ENCODE measurements at places on chromosomes 1 and 21.

DNA sequence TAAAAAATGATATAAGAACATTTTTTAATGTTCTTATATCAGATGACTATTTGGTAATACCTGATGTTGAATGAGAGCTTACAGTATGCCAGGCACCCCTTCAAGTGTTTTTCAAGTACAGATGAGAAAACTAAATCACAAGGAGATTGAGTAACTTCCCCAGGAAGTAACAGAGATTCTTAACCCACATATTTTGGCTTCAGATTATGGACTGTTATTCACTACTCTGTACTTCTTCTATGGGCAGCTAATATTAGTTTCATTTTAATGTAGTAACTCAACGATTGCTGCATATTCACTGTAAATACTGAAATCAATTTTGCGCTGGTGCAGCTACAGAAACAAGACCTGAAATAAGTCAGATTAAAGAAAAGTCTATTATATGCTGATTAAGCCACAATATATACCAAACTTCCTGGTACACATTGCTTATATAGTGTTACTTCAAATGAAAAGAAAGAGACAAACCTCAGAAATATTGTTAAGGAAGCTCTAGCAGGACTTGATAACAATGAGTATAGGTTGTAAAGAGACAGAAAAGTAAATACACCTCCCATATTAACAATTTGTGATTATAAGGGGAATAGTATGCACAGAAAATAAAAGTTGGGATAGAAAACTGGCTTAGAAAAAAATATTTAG lies 19.7 kb downstream of the DPYD start:
- DNase-seq = no peak

DNA sequence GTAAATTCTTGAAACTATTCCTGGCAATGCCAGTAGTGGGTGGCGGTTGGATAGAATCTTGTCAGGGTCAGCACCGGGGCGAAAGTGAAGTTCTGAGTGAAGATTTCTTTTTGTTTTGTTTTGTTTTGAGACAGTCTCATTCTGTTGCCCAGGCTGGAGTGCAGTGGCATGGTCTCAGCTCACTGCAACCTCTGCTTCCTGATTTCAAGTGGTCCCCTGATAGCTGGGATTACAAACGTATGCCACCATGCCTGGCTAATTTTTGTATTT lies 33.3 kb downstream of the PCNT start:
- DNase-seq = no peak

- DNase-seq = no peak
Observed at GRCh38 chr1:185015631-185016030, 29.7 kb upstream of the RNF2 start.

GRCh38 chr1:15141935-15142539 lies 11.5 kb upstream of the TMEM51 start:
- DNase-seq = no peak

DNA sequence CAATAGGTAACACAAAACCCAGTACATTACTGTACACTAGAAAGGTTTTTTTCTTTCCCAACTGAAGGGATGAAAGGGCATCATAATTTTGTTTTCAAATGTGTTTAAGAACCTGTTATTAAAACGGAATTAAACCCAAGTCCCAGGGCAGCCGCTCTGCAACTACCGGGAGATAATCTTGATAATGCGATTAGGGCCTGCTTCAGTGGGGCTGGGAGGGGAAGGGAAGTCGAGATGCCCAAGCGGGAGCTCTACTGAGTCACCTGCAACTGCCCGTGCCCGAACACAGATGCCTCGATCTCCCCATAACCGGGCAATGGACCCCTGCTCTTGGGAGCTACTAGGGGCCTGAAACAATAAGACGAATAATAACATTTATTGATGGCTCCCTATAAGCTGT lies 61.4 kb downstream of the KAZN start:
- DNase-seq = no peak

GRCh38 chr1:66313429-66313828 lies 220.5 kb upstream of the SGIP1 start:
- no peak for DNase-seq

DNA sequence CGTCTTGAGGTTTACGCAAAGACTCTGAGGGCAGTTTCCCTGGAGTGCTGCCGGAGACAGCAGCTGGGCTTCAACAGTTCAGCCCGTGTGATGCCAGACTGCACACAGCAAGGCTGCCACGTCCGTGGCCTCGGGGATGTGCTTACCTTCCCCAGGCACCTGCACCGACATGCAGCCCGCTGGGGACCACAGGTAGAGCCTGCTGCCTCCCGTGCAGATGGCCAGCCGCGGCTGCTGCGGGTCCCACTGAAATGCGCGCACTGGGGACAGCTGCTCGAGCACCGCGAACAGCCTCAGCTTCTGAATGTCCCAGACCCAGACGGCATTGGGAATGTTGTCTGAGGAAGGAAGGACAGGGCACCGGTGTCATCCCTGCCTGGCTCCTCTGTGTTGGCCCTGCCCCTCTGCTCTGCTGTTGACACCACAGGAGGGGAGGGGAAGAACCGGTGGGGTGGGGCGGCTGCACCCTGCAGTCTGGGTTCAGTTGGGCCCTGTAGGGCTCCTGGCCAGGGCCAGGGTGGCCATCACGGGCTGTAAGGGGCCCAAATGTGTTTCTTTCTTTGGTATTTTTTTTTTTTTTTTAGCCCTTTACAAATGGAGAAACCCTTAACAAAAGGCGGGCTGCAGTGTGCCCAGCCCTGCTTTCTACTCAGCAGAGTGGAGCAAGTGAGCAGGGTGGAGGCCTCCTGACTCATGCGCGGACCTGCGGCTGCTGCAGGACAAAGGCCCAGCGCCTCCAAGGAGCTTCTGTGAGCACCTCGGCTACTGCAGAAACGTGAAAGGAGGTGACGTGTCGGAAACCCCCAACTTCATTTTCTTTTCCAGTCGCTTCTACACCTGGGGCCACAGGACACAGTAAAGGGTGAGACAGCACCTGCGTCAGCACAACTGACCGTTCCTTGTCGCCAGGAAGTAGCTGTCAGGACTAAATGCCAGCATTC lies 6.8 kb downstream of the TPRG1L start:
- DNase-seq = no peak

GRCh38 chr1:160953030-160953429 lies 1.6 kb downstream of the ITLN2 start:
- DNase-seq = no peak

DNA sequence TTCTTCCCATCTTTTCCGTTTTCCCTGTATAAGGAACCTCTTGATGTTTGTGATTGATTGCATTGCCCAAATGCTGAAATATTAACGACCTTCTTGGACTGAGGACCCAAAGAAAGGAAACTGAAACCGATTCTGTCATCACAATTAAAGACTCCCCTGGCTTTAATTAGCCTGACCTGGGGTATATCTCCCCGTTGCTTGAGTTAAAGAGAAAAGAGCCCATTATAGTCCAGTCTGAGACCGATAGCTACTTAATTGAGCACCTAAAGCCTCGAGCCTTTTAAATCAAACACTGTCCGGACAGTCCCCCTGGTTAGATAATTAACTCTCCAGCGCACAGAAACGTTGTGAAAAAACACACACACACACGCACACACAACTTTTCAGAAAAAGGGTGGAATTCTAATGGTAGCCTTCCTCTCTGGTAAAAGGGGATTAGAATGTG lies 8.0 kb downstream of the LMO4 start:
- no peak for DNase-seq

DNA sequence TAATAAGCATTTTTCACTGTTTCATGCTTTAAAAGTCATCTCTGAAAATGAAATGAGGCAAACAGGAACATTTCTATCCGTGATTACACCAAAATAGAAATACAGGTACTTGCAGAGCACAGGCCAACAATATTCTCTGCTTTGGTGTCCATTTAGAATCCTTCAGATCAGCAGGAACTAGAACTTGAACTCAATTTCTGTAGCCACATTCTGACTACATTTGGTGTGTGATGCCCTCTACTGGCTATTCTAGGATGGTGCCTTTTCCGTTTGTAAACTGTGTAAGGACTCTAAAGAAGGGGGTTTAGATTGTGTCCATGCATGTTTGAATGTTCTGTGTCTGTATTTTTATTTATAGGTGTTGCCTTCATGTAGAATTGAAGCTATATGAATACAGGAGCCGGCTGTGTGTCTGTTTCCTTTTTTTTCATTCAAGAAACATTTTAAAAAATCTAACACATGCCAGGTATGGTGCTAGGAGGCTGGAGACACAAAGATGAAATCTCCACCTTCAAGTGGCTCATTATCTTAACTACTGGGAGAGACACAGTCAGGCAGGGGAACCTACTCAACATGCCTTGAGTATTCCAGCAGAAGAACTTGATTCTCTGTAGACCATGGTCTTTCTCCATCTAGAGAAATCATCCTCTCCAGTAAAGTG lies 7.6 kb upstream of the ZNF326 start:
- DNase-seq = peak; percentile 28

DNA sequence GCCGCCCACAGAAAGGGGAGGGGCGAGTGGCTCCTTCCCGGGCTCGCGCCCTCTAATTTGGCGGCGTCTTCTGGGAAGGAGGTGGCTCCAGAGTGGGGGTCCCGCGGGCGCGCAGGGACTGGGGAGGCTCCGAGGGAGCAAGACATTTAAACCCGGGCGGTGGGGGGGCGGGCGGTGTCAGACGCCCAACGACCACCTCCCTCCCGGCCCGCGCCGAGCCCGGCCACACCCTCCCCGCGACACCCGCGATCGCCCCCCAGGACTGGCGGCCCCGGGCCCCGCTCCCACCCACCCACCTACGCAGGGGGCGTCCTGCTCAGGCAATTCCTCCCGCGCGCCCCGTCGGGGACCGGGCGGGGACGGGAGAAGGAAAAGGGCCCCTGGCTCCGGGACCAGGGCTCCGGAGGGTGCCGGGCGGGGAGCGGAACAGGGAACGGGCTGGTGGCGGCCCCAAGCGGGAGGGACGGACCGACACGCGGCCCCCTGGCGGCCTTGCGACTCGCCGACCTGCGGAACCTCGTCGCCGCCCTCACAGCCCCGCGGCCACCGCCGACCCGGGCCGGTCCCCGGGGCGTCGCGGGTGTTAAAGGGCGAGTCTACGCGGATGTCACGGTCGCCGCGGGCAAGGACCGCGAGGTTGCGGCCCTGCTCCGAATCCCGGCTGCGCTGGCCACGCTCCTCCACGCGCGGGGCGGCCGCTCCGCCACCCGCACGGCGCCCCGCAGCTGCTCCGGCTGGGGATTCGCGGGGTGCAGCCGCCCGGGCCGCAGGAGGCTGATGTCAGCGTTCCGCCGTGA lies 94.0 kb upstream of the FMN2 start:
- DNase-seq = no peak

DNA sequence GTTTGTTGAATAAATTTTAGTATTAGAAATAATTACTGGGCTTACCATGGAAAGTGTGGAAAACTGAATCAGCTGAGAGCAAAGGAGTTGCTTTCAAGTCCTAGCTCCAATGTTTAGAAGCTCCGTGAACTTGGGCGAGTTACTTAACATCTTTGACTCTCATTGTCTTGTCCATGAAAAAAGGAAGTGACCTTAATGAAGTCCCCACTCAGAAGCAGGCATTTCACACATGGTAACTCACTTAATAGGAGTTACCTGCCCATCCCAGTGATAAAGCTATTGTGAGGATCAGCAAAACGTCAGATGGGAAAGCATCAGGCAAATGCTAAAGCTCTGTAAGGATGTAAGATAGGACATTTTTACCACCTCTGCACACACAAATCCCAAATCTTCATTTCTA lies 34.0 kb upstream of the GADD45A start:
- no peak for DNase-seq

DNA sequence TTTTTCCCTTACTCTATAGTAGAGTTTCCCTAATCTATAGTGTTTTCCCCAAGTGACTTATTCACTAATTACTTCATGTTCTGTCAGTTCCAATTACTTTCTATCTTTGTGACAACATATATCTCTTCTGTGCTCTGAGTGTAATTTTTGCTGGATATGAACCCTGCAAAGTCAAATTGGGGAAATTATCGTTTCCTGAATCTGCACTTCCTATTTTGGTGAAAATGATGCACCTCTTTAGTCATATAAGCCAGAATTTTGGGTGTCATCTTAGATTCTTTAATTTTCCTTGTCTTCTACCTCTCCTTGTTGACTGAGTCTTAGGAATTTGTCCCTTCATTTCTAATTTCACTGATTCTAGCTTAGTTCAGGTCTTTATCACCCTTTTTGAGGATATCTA lies 33.4 kb upstream of the PRKACB start:
- DNase-seq = no peak

GRCh38 chr1:150273311-150273710 lies 721 bp downstream of the C1orf54 start:
- DNase-seq = no peak

- no peak for DNase-seq
Observed at GRCh38 chr1:226611301-226611700, 62.7 kb downstream of the STUM start.

GRCh38 chr1:34984435-34984792 lies 733 bp downstream of the TMEM35B start:
- DNase-seq = no peak

GRCh38 chr1:243286409-243287122 lies 30.7 kb downstream of the SDCCAG8 start:
- no peak for DNase-seq

DNA sequence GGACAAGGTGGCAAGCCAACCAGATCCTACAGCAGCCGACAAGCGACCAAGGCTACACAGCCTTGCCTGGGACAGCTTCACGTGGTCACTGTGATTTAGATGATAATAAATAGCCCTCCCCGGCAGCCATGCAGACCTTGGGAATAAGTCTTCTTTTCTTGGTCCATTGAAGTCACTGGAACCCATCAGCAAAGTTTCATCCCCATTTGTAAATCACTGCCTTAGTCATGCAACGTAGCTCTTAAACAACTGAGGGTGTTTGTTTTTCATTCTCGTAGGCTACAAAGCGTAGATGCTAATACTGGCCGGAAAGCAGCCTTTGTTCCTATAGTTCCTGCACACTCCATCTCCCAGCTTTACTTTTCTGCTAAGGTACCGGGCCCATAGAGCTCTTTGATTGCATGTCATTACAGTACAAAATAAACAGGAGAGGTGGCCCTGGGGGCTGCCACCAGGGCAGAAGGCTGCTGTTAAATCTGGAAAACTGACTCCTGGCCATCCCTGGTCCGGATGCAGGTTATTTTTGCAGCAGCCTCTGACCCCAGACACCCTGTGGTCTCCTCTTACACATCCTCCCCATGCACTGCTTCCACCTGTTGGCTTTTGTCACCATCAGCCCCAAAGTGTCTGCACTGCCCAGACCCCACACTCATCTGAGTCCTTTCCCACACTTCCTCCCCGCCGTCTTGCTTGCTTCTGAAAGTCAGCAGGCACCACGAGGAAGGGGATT lies 105.5 kb downstream of the TOMM20 start:
- DNase-seq = no peak

GRCh38 chr1:53172426-53173128 lies 24.0 kb upstream of the CPT2 start:
- DNase-seq = no peak

- no peak for DNase-seq
Observed at GRCh38 chr1:207081806-207082205, 6.9 kb upstream of the C4BPB start.

DNA sequence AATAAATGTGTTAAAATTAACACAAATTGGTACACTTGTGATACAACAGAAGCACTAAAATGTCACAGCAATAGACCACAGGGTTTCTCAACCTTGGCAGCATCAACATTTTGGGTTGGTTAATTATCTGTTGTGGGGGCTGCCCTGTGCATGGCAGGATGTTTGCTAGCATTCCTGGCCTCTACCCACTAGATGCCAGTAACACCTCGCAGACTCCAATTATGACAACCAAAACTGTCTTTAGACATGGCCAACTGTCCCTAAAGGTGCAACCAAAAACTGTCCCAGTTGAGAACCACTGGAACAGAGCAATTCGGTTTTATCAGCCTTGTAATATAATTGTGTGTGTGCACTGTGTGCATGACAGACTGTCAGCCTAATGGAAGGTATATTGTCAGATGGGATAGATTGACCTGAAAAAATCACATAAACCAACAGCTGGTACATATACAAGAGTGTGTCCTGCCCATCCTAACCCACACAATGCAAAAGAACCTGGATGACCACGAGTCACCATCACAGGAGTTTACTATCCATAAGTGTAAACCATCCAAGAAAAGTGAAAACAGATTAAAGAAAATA lies 13.5 kb upstream of the ERG start:
- DNase-seq = no peak
